Bronchial smooth muscle cell (primary cell): ENCODE measurements at places on chromosomes 12 and 14. TPM values are rescaled to one million over a fixed set of nuclear protein-coding genes. Genes with fewer than 3 reads are reported as not detected.

DIO3 gene
- not detected in 2 replicates for total RNA-seq

TSPAN19 gene
- under 0.01 and 0.16 TPM in 2 replicates for total RNA-seq

TAS2R20 gene
- total RNA-seq: 1.6 and 2.5 TPM in 2 replicates

SLC6A15 gene
- total RNA-seq: 7.1 and 53.1 TPM in 2 replicates

MRPS35 gene
- 26.0 and 37.4 TPM in 2 replicates for total RNA-seq

CFAP54 gene
- total RNA-seq: 0.86 and 2.2 TPM in 2 replicates

SLC4A8 gene
- total RNA-seq: 3.0 and 7.6 TPM in 2 replicates

HOXC9 gene
- 0.52 and 0.63 TPM in 2 replicates for total RNA-seq

TAS2R50 gene
- 1.5 and 1.7 TPM in 2 replicates for total RNA-seq
